ENCODE measurements at places on chromosomes 2 and 18. TPM values are rescaled to one million over a fixed set of nuclear protein-coding genes. Genes with fewer than 3 reads are reported as not detected.

GRCh38 chr2:227503433-227504406, 31.8 kb downstream of the AGFG1 start:
- DNase-seq, result no peak

DNA sequence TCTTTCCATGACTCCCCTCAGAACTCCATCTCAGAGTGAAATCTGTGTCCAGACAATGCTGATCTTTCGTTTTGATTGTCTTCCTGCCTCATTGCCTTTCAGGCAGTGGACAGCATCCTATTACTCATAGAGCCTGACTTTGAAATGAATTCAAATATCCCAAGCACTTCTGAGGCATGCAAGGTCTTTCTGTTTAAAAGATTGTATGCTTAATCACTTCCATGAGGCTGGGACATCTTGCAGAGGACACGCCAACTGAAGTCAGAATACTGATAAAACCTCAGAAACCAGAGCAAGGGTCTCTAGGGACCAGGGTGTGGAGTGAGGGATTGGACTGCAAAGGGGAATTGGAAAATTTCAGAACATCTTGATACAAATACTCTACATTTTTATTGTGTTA, 836.5 kb upstream of the ID2 start:
- no peak for DNase-seq

DNA sequence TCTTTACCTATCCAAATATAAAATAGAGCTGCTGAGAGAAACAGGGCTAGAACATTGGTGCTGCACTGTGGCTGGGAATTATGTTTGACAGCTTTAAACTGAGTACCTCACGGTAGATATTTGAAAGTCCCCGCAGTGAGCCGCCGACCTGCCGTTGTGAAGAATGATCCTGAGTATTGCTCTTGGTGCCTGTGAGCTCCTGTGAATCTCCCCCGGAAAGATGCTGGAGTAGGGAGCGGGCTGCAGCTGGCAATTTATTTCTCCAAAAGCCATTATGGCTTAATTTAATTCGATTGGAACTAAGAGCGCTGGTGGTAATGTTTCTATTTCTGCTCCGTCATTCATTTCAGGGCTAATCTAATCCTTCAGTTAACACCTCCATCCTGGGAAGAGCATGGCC, 129.4 kb upstream of the TPO start:
- DNase-seq, result no peak

Gene LOXHD1
- total RNA-seq, result 0.59 TPM
